ENCODE measurements at places on chromosomes 2 and 18. TPM values are rescaled to one million over a fixed set of nuclear protein-coding genes. Genes with fewer than 3 reads are reported as not detected.

Gene RRM2
- total RNA-seq, result 10.3 TPM

Gene VAMP8
- 71.5 TPM for total RNA-seq

Gene INHBB
- total RNA-seq, result 10.0 TPM

Gene UGT1A4
- 117 TPM for total RNA-seq

Gene C2orf66
- not detected for total RNA-seq

Gene LRATD1
- 3.5 TPM for total RNA-seq

Gene DPYSL5
- total RNA-seq, result not detected

Gene NPAS2
- 33.3 TPM for total RNA-seq

Gene PRSS56
- not detected for total RNA-seq

Gene CHMP3
- 16.2 TPM for total RNA-seq

Gene CRYGD
- total RNA-seq, result not detected

Gene PRKAG3
- not detected for total RNA-seq

Gene G6PC2
- not detected for total RNA-seq

Gene FAM110C
- total RNA-seq, result 8.0 TPM

Gene MYOM1
- total RNA-seq, result 19.7 TPM

Gene CNRIP1
- total RNA-seq, result 4.1 TPM

Gene GKN2
- not detected for total RNA-seq
